Femur (tissue), 1 donor: ENCODE measurements at places on chromosomes 2 and 18.

- peak; percentile 84 for DNase-seq
Measured at GRCh38 chr2:186848873-186849578, at the start of gene ZSWIM2. Gene ZSWIM2, minus strand, starts transcription at chr2:186849170. Its CDS starts 40 bp downstream, at chr2:186849130.

DNA sequence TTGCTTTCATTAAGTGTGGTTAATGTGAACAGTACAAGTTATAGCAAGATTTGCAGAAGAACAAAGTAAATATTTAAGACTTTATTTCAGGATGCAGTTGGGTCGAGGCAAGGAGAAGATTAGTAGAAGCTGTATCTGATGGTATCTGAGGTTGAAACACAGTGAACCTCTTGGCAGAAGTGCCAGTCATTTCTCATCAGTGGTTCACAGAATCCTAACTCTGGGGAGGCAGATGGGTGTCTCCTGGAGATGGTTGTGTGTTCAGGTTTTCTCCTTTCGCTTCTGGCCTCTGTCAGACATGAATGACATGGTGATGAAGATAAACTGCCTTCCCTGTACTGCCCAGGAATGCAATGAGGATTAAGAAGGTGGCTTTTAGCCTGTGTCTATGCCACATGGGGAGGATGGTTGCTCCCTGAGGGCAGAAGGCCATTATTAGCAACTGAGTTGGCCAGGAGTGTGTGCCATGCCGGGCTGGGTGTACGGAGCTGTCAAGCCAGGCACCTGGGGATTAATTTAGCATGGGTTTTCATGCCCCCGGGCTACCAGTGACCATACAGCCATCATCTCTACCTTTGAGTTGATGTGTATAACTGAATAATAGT lies 28.0 kb downstream of the MGAT5 start:
- DNase-seq: no peak

GRCh38 chr2:51301381-51301780 lies 269.4 kb upstream of the NRXN1 start:
- DNase-seq: no peak

DNA sequence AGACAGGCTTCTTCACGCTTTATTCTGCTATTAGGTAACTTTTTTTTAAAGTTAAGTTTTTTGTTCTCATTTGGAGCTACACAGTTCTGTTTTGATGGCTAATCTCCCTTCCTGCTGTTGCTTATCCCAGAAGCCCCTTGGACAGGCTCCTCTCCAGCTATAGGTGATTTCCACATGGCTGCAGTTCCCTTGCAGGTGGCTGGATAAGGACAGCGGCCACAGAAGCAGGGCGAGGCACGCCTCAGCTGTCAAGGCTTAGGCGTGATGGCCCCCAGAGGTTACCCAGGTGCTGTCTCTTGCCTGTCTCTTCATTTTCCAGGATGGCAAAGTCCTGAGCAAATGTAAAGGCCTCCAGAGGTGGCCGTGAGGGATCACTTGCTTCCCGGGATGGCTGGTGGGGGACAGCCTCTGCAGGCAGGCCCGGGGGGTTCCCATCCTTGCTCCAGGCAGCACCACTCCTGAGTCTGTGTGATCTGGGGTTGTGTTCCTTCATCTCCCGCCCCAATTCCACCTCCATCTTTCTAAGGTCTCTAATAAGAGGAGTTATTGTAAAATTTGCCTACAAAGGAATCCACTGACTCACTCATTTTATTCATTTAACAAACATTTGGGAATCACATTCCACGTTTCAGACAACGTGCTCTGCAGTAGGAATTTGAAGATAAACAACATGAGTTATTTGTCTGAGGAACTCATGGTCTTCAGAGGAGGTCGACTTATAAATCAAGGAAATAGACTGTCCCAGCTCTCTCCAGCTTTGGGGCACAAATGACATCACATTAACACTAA lies 53.4 kb downstream of the NAPG start:
- DNase-seq: no peak

GRCh38 chr2:45852450-45853150 lies 201.1 kb downstream of the PRKCE start:
- DNase-seq: no peak

GRCh38 chr2:240106765-240107476 lies 29.2 kb downstream of the COPS9 start:
- no peak for DNase-seq

DNA sequence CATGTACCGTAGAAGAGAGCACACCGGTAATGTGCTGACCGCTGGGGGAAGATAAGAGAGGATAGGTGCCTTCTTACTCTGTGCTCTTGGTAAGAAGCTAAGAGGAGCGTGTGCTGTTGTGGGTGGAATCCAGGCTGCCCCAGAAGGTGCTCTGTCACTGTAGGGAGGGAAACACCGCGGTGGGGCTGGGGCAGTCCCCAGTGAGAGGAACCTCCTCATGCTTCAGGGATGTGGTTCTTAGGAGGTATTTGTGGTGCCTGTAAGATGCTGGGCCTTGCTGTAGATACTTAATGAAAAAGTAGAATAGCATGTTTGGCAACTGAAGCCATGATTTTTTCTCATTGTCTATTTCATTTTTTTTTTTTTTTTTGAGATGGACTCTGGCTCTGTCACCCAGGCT lies 1.1 kb downstream of the COLEC11 start:
- DNase-seq: no peak

DNA sequence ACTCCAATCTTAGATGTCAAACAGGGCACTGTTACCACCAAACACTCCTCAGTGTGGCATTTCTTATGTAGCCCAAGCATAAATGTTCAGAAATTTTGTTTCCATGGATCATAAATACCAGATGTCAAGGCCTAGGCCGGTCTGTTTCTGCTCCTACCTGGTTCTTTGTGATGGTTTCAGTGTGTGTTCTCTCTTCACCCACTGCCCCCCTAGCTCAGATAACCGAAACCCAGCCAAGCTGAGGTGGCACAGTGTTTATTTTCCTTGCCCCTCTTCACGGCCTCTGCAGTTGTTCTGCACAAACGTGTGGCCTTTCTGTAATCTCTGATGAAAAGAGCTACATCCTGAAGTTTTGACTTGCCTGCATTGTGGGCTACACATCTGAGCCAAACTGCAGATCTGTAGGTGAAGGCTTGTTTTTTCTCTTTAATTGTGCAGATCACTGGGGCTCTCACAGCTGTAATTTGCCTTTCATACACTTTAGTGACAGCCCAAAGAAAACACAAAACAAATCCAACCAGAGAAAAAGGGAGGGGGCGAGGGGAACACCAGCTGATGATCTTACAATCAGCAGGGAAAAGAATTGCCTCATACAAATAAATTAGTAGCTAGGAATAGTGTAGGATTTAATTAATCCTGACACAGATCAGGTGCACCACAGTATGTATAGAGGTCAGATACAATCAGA lies 99.1 kb downstream of the NRP2 start:
- no peak for DNase-seq

- DNase-seq: no peak
Measured at GRCh38 chr2:16034151-16034974, 94.0 kb downstream of the MYCN start.

- DNase-seq: no peak
Measured at GRCh38 chr2:16824472-16824871, 158.8 kb upstream of the CYRIA start.

DNA sequence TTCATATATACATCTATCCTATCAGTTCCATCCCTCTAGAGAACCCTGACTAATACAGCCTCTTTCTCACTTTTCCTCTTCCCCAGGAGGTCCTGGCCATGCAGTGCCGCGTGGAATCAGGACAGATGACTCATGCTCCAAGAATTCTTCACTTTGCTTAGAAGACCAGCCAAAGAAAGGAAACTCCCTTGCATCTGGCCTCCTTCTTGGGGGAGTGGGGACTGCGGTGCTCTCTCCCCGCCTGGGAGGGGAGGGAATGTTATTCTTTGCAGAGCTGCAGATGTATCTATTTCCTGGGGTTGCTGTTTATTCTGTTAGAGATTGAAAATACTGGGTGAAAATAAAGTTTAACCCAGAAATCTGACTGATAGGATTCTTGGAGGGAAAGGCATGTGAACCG lies 111.5 kb upstream of the SH3BP4 start:
- DNase-seq: peak; percentile 58

DNA sequence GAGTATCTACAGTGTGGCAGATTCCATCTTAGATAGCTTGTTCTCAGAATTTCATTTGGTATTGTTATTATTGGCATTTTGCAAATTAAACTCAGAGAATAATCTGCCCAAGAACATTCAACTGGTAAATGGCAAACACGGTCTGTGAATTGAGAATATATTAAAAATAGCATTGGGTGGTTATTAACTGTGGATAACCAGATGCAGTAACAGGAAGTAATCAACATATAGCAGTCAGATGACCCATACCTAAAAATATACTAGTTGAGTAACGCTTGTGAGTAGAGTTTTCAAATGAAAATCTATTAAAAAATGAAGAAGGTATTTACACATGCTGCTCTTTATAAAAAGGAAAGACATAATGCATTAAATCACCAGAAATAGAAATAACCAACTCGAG lies 129.5 kb downstream of the ZNF804A start:
- no peak for DNase-seq
